ENCODE measurements at places on chromosomes 11 and 22.

- no peak for DNase-seq
Observed at GRCh38 chr11:105780781-105781525, 171.1 kb downstream of the GRIA4 start.

DNA sequence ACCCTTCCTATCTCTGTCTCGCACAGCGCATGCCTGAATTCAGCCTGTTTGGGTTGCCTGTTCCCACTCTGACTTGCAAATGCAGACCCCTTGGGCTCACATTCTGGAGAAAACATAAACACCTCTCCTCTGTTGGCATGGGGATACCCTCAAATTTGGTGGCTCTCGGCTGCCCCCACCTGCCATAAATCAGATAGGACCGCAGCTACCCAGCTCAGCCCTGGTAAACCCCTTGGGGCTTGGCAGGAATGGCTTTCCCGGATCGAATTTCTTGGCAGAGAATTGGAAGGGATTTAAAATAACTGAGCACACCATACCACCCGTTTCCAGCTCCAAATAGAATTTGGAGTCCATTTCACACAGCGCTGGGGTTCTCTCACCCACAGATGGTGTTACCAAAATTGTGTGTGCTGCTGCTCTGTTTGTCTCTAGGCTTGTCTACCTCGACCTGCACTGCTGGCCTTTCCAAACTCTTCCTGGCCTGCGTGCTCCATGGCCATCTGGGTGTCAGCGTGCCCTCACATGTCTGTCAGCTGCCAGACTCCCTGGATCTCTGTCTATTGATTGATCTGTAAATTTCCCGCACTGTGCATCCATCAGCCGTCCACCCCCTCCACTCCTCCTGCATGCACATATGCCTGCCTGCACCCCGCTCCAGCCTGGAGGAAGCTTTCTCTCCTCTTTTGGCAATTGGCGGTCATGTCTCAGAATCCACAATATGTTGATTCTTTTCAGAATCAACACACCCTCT, 134.0 kb downstream of the NTM start:
- DNase-seq, result peak; percentile 11

DNA sequence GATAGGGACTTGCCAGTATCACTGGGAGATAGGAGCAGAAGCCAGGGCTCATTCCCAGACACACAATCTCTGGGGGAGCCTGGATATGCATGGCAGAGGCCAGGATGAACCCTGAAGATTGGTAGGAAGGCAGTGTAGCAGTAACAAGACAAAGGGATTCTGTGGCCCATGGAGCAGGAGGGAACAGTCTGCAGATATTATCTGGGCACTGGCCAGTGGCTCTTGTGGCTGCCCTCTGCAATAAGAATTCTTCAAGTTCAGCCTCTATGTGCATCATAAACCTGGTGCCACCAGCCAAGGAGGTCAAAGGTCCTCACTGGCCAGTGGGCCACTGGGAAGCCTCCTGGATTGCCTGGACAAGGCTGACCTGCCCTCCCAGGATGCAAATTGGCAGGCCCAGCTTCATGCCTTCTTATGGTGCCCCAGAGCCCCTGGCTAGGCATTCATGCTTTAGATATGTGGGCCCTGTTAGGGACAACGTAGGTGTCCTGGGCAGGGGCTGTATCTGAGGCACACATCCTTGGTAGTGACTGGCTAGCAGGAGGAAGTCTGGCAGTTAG, 29.2 kb downstream of the KCNQ1OT1 start:
- DNase-seq, result no peak

DNA sequence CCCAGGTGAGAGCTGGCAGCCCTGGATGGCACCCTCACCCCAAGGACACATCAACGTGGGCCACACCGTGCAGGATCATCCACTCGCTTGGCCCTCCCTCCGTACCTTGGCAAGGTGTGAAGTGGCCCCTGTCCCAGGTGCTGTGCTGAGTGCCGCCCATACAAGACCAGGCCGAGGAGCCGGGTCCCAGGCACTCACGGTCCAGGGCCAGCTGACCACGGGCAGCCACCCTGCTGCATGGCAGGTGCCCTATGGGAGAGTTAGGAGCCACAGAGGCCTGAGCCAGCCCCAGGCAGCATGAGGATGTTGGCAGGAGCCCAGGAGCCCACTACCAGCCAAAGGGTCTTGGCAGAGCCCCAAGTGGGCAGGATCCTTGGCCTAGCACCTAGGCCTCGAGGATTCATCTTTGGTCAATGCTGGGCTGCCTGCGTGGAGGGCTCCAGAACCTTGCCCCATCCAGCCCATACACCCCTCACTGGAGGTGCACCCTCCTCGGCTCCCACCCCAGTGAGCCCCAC, 19.6 kb downstream of the RTN4R start:
- no peak for DNase-seq

- DNase-seq, result no peak
Observed at GRCh38 chr11:19426011-19426755, 185.4 kb upstream of the E2F8 start.

DNA sequence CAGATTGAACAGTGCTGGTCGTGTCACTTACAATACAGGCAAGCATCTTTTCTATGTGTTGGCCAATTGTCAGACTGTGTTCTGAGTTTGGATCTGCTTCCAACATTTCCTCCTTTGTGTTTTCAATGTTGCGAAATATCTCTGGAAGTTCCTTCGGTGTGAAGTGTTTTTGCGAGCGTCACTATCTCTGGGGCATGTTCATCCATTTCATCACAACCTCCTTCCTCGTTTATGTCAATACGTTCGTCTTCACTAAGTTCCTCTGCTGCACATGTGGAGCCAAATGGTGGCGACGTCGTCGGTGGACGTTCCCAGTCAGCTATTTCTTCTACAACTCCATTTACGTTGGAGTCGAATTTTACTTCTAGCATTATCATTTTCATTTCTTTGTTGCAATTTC, 100.2 kb upstream of the LMO1 start:
- no peak for DNase-seq

DNA sequence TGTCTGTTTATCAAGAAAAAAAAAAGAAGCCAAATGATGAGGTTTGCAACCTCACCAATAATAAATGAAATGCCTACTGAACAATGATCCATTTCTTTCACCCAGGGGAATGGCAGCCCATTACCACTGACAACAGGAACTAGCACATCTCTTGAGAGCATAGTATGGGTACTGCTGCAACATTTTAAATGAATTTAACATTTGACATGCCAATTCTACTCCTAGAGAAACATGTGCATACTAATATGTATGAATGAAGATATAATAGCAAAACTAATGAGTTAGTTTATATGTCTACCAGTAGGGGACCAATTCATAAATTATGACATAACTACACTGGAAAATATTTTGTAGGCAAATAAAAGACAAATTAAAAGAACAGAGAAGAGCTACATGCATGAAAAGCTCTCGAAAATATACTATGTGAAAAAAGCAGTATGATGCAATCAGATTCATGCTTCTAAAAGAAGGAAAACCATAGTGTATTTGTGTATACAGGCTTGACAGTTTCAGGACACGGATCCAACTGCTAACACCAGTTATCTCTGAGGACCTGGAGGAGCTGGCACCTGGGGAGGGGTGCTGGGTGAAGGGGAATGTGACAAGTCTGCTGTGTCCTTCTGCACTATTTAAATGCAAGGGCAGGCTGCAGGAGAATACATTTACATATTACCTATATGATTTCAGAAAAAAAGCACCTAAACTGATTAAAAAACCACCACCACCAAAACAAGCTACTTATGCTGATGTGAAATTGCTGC, 6.9 kb downstream of the SMCO4 start:
- no peak for DNase-seq

DNA sequence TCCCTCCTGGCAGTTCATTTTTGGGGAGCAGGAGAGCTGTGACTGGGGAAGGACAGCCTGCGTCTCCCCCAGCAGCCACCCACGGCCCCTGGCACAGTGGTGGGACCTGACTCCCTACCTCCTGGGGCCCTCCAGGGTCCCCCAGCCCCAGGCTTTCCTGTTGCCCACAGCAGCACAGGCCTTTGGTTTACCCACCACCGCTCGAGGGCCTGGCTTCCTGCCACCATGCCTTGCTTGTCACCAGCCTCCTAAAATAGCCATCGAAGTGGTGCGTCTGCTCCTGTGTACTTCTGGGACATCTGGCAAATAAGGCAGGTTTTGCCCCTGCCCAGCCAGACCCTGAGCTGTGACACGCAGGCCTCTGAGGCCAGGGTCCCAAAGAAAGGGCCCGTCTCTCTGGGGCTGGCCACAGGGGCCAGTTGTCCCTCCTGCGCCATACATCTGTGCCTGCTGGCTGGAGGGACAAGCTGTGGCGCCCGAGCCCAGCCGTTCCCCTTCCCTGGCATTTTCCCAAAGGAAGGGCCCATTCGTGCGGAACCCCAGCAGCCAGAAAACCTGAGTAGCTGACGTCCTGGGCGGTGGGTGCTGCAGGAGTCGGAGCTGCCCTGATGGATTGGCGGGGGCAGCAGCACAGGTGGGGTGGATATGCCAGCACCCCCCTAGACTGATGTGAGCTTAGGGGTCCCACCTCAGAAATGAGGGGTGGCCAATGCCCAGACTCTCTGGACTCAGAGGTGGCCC, 14.6 kb downstream of the PHLDA2 start:
- no peak for DNase-seq

DNA sequence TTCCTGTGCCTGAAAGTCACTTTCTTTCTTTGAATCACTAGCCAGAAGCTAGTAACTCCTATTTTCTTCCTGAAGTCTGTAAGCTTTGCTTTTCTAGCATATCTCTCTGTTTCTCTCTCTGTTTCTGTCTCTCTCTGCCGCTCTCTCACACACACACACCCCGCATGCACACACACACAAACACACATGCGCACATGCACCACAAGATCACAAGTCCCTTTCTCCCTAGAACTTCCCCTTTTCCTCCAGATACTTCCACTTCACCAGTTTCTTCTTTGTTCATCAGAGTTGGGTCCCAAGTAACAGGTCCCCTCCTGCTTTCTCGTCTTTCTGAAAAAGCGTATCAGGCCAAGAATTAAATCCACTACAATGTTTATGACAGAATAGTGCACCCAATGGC, 148.5 kb upstream of the HSD17B12 start:
- no peak for DNase-seq

GRCh38 chr22:26792522-26792921, 135.1 kb downstream of the MIAT start:
- no peak for DNase-seq

DNA sequence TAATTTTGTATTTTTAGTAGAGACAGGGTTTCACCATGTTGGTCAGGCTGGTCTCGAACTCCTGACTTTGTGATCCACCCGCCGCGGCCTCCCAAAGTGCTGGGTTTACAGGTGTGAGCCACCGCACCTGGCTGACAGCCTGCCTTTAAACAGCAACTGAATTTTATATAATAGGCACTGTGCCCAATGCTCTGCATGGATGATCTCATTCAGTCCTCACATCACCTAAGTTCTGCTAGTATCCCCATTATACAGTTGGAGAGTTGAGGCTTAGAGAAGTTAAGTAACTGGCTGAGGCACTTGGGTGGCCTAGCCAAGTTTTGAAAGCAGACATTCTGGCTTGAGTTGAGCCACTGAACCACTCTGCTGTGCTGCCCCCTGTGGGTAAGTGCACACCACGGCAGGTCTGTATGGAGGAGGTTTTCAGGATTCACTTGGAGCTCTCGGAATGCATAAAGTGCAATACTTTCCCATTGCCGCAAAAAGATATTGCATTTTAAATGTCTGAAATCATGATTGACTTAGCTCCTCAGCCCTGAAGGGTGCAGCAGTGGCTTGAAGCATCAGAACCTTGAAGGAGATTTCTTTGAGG, 112.4 kb downstream of the LDLRAD3 start:
- no peak for DNase-seq

- peak; percentile 64 for DNase-seq
Observed at GRCh38 chr22:37331034-37331428, 48.7 kb downstream of the CYTH4 start.

GRCh38 chr11:27721264-27722116, 21.2 kb upstream of the BDNF start:
- DNase-seq, result no peak

- no peak for DNase-seq
Observed at GRCh38 chr11:35540526-35540925, 15.1 kb upstream of the PAMR1 start.

- peak; percentile 69 for DNase-seq
Observed at GRCh38 chr11:117378976-117379865, 51.6 kb downstream of the CEP164 start.

DNA sequence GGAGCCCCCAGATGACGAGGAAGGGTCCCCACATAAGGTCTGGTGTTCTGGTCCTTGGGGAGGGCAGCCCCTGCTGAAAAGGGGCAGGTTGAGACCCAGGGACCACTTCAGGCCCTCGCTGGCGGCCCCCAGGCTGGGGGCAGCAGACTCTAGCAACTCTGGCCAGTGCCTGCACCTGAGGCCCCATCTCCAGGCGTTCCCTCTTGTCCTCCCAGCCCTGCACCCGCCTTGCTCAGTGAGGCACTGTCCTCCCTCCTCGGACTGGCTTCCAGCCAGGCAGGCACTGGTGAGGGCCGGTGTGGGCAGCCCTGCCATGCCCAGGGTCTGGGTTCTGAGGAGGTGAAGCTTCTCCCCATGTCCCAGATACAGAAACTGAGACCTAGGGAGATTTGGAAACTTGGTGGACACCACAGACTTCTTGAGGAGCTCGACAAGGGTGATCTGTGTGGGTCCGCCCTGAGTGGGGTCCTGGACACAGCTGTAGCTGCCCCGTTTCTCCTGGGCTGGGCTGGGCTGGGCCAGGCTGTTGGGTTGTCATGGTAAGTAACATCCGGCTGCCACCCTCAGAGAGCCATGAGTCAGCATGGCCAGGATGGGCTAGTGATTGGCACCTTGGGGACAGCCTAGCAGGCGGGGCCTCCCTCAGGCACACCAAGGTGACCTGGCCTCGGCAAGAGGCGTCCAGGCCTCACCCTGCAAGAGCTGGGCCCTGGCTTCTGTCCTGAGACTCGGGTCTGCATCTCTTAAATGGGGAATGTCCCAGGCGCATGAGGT, 11.1 kb upstream of the PHLDA2 start:
- DNase-seq, result no peak

DNA sequence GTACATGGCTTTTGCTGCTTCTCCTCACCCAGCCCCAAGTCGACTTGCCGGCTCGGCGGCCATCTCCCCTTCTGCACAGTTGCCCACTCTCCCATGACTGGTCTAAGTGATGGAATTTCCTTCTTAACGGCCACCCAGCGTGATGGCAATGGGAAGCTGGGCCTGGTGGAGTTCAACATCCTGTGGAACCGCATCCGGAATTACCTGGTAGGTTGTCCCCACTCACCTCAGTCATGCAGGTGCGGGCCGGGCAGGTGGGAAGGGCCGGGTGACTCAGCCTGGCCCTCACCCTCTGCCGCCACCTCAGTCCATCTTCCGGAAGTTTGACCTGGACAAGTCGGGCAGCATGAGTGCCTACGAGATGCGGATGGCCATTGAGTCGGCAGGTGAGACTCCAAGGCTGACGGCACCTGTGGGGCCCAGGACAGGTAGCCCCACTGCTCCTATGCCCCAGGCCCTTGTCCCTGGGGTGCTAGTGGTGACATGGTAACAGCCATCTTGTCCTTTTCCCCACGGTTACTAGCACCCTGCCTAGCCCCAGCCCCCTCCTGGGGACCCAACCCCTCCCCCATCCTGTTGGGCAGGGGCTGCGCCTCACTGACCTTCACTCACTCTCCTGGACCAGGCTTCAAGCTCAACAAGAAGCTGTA, 28.1 kb downstream of the CAPN1 start:
- DNase-seq, result no peak

- DNase-seq, result peak; percentile 98
Observed at GRCh38 chr11:61602775-61603569, 22.1 kb upstream of the SYT7 start.

All from NCI-H2171 treated with DMSO at 0.1 percent for 48 hours (cell line).